ENCODE measurements at places on chromosomes 7 and 10.

DNA sequence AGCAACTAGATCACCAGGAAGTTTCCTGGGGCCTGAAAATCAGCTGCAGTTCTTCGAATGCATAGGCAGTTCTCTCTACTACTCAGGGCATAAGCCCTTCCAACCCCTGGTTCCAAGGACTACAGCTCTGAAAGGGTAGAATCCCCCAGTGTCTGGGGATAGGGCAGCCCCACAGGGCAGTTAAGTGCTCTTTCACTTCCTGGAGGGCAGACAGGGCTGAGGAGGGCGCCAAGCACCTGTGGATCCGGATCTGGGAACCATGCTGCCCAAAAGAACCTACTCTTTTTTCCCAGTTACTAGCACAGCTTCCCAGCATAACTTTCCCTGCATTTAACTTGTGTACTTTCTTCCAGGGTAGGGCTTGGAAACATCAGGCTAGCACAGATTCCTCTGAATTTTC, 41.1 kb downstream of the CXCL12 start:
- no peak for DNase-seq

DNA sequence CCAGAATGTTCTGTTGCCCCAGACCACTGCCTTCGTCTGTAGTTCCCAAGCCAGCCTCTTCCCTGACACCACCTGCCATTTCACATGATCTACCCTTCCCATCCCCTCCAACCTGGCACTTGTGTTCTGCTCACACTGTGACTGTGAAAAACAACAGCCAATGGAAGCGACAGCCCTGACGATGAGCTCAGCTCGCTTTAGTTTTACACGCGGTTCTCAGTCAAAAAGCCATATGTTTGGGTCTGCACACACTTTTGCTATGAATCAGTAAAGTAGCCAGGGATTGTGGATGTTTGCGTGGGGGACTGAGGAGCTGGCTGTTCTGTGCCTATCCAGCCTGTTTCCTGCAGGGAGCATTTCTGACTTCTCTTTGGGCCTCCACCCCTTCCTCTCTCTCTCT, 282.7 kb downstream of the WDR11 start:
- DNase-seq, result no peak

- no peak for DNase-seq
Observed at GRCh38 chr7:5193880-5194279, 3.8 kb downstream of the WIPI2 start.

- DNase-seq, result no peak
Observed at GRCh38 chr10:129410688-129411392, 56.2 kb upstream of the MGMT start.

GRCh38 chr10:51129946-51130544, 55.8 kb downstream of the PRKG1 start:
- no peak for DNase-seq

DNA sequence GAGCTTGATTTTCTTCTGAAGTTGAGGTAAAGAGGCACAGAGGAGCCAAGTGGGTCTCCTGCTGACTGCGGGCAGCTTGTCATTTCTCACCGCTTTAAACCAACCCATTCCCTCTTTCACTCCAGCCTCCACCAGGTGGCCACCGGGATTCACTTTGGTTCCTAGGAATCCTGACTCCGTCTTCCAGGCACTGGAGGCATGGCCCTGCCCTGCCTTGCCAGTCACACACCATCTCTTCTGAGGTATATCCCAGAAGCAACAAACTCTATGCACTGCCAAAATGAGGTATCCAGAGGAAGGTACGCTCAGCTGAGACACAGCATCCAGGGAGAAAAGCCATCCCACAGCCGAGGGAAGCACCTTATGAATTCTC, 280.8 kb downstream of the TNS3 start:
- DNase-seq, result no peak

GRCh38 chr10:6114805-6115341, 26.0 kb downstream of the RBM17 start:
- peak; percentile 32 for DNase-seq

DNA sequence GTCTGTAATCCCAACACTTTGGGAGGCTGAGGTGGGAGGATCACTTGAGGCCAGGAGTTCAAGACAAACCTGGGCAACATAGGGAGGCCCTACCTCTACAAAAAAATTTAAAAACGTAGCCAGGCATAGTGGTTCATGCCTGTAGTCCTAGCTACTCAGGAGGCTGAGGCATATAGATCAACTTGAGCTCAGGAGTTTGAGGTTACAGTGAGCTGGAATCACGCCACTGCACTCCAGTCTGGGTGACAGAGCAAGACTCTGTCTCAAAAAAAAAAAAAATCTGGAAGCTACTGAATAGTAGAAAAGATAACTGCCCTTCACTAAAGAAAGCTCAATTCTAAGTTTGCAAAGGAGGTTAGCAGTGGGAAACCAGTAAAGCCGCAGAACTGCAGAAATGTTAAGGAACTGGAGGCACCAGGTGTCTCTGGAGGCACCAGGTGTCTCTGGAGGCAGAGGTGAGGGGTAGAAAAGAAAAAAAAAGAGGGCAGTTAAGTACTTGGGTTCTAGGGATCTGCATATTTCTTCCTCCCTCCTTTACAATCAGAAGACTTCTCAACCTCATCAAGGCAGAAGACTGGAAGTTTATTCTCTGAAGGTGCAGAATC, 56.5 kb downstream of the RNLS start:
- DNase-seq, result no peak

DNA sequence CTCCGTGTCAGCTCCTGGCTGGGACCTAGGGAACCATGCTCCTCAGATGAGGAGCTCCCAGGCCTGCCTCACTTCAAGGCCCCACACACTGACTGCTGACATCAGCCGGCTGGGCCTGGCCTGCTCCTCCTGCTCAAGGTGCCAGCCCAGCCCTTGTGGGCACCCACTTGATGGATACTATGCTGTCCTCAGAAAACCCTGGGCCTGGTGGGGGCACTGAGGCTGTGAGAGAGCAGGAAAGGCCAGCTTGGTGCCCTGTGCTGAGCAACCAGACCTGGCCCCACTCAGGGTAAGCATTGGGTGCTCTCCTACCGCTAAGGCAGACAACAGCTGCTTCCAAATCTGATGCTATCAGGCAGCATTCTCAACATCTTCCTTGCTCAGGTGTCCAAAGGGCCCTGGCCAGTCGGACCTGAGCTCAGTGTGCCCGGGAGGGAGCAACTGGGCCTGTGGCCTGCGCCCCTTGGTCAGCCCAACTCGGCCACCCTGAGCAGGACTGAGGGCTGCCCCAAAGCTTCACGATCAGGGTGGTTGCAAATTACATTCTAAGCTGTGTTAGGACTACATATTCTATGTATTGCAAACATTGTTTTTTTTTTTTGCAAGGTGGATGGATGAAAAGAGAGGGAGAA, 21.9 kb upstream of the ANTXRL start:
- DNase-seq, result no peak

GRCh38 chr10:53088961-53089360, 316.4 kb upstream of the MBL2 start:
- no peak for DNase-seq

GRCh38 chr10:35369049-35369611, 32.8 kb downstream of the CCNY start:
- no peak for DNase-seq

DNA sequence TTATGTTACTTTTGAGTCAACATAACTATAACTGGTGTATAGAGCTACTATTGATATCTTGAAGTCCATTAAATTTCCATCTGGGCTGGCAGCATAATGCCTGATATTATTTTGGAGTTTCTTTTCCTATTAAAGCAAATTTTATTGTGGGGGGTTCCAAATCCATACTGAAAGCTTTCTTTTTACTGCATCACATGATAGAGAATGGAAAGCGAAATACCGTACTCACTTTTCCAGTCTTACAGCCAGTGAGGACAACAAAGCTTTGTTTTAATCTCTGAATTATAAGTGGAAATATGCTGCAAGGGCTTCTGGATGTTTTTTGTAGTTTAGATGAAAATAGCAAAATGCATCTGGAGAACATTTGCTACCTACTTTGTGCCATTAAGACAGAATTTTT, 477.5 kb upstream of the SEMA3D start:
- DNase-seq, result no peak

DNA sequence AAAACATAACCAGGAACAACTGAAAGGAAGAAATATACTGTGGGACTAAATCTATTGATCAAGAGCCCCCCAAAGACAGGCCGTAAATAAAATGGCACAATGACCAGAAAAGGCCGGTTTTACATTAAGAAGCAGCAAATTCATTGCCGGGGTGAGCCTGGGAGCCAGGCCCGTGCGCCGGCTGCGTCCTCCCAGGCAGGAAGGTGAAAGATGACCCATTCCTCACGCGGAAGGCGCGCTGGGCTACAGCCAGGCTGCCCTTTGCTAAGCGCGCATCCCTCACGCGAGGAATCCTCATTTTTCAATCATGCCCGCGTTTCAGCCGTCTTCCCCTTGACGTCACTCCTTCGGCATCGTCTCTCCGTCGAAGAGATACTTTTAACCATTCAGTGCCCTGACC, 47.6 kb upstream of the MGMT start:
- no peak for DNase-seq

- DNase-seq, result no peak
Observed at GRCh38 chr10:8295311-8295710, 240.8 kb downstream of the GATA3 start.

GRCh38 chr7:1019789-1020610, 24.3 kb upstream of the GPR146 start:
- no peak for DNase-seq

- peak; percentile 26 for DNase-seq
Observed at GRCh38 chr7:123580406-123581161, 21.0 kb upstream of the ASB15 start.

- DNase-seq, result no peak
Observed at GRCh38 chr7:18018296-18019215, 9.1 kb downstream of the PRPS1L1 start.

- DNase-seq, result no peak
Observed at GRCh38 chr10:101467286-101467770, 113.4 kb downstream of the BTRC start.

- DNase-seq, result no peak
Observed at GRCh38 chr7:129721068-129721467, 109.5 kb downstream of the NRF1 start.

- DNase-seq, result no peak
Observed at GRCh38 chr7:74284781-74285259, 4.4 kb upstream of the CLIP2 start.

DNA sequence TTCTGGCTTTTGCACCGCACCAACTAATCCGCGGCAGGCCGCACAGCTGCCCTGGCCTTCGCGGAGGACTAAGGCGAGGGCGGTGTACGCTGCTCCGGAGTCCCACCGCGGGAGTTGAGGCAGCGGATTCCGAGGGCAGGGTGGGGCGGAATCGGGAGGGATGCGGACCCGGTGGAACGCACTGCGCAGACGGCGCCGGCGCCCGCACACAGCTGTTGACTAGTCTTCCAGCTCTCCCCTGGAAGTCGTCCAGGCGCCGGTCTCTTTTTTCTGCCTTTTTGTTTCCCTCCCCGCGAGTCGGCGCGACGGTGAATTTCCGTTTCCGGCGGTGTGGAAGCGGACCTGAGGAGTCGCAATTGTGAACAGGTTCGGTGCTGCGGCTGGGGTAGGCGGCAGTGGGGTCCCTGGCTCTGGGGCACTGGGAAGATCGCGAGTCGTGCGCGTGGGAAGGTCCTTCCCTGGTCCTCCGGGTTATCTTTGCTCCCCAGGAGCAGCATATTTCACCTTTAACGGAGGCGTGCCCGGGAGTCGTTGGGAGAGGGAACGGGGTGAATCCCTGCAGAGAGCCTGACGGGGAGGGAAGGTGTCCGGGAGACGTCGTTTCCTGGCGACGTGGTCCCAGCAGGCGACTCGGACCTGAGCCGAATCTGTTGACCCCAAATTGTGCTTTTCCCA, at the start of gene ASAH2B:
Gene ASAH2B (plus strand): TSS at position 319 of the 675 bp plus-strand sequence. CDS start 5,195 bp downstream, outside the sequence.
- peak; percentile 84 for DNase-seq

- DNase-seq, result no peak
Observed at GRCh38 chr7:64515781-64516180, 47.1 kb downstream of the ZNF680 start.

DNA sequence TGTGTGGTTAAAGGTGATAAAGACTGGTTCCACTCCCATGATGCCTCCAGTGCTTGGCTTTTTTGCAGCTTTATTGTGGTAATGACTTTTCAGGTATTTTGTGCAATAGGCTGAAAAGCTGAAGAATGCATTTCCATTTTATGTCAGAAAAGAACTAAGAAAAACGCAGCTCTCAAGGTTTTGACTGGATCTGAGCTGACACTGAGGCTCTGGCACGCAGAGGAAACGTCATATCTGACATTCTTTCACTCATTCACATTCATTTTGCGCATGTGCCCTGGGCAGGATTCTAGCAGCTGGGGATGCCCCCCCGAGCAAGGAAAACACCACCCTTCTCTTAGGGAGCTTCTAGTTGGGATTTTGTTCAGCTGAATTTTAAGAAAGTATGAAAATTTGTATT, 408.5 kb upstream of the MKI67 start:
- DNase-seq, result no peak

GRCh38 chr7:63065684-63066083, 933.0 kb upstream of the ZNF722 start:
- DNase-seq, result no peak

GRCh38 chr7:30988351-30989005, 24.7 kb downstream of the GHRHR start:
- DNase-seq, result peak; percentile 56

- no peak for DNase-seq
Observed at GRCh38 chr7:142450695-142451094, 192.8 kb upstream of the PRSS58 start.

- DNase-seq, result no peak
Observed at GRCh38 chr10:24777196-24777595, 53.5 kb upstream of the ARHGAP21 start.

DNA sequence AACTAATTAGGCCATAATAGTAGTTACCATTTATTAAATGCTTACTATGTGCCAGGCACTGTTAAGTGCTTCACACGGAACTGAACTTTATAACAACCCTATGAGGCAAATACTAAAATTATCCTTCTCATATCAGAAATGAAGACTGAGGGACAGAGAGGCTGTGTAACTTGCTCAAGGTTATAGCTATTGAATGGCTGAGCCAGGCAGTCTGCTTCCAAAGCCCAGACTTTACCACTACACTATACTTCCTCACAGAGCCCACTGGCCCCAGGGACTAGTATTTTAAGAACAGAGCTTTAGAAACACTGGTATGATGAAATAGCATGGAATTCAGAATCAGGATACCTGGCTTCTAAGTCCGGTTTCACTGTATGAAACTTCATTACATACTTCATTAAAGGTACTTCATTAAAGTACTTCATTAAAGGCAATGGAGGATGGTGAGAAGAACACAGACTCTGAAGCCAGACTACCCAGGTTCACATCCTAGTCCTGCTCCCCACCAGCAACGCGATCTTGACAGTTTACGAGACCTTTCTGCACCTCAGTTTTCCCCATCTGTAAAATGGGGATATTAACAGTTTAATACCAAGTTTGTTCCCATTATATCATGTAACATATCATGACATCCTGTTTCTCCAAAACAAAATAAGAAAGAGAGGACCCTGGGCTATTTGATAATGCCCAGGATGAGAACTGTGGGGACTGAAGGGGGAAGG, 19.6 kb downstream of the ANXA11 start:
- no peak for DNase-seq

GRCh38 chr7:148921806-148922205, 37.7 kb upstream of the EZH2 start:
- no peak for DNase-seq

GRCh38 chr7:35336444-35336843, 82.5 kb upstream of the TBX20 start:
- peak; percentile 23 for DNase-seq

Data from heart right ventricle (tissue), 16 donors.